Thoracic aorta (tissue), 2 donors: ENCODE measurements at places on chromosomes 3 and 15.

DNA sequence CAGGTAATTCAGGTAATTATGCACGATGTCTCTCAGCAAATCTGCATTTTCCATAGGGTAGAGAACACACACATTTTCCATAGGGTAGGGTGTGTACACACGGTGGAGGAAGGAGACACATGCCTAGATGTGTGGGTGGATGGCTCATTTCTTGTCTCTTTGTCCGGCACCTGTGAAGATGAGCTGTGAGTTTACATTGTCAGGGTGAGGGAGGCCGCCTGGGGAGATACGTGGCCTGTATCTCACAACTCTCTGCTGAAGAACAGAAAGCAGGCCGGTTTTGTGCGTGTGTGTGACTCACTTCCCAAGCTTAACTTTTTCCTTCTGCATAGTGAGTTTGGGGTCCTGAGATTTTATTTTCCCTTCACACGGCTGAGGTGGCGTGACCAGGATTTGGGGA lies 60.3 kb downstream of the SLC6A6 start:
- DNase-seq, result no peak

- DNase-seq, result no peak
Measured at GRCh38 chr3:9729419-9729818, 2.1 kb upstream of the BRPF1 start.

DNA sequence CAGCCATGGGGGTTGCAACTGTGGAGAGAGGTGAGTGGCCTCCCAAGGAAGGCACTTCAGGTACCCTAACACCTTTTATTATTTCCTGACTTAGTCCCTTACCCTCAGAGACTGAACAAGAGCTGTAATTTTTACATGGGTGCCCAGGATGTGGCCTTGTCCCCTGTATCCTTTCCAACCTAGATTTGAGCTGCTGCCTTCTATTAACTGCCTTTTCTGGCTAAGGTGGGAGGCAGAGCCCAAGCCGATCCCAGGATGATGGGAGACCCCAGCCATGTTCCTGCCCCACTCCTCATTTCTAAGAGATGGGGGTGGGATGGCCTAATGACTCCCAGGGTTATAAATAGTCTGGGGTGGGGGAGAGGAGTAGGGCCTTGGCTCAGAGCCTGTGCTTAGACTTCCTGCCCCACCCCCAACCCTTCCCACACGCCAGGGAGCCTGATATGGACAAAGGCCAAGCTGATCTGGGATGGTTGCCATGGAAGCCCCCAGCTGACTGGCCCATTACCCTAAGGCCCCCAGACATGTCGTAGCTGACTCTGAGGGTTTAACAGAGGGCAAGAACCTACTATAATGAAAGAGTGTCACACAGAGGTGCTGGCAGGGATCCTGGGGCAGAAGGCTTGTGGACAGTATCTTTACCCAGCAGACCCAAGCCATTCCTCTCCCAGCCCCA lies 1.9 kb downstream of the KLHDC8B start:
- DNase-seq, result no peak

DNA sequence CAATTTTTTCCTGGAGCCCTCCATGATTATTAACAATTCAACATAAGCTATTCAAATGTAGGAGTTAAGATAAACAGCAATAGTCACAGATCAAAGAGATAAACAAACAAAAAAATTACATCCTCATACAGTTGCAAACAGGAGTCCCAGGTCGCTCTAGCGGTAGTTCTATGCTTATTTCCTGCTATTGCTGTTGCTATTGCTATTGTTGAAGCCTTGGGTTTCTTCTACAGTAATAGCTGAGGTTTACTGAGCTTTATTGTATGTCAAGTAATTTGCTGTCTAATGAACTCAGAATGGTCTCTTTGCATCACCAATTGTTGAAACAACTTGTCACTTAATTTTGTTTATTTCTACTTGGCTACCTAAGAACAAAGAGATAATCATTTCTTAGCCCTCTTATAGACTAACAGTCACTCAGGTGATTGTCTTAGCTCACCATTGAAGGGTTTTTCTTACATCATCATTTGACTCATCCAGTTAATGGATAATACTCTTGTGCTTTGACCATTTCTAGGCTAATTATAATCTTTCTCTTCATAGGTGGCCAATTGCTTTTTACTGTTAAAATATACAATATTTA lies 654.6 kb downstream of the MECOM start:
- DNase-seq, result no peak

GRCh38 chr3:52144034-52144795 lies 10.0 kb downstream of the POC1A start:
- DNase-seq, result peak; percentile 74

DNA sequence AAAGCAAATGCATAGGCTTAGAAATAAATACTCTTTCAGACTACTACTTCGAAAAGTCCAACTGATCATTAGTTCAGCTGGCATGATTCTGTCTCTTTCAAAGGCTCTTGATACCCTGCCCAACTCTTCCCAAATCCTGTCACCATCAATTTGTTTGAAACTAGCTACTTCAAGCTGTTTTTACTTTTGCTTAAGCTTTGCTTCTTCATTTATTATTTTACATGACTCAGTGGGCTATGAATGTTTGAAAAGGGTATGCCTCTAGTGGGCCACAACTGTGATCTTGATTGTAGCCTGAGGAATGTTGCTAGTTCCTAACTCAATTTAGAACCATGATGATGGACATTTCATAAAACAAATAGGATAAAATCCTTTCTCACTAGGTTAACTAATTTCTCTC lies 340.8 kb downstream of the NAALADL2 start:
- DNase-seq, result no peak

DNA sequence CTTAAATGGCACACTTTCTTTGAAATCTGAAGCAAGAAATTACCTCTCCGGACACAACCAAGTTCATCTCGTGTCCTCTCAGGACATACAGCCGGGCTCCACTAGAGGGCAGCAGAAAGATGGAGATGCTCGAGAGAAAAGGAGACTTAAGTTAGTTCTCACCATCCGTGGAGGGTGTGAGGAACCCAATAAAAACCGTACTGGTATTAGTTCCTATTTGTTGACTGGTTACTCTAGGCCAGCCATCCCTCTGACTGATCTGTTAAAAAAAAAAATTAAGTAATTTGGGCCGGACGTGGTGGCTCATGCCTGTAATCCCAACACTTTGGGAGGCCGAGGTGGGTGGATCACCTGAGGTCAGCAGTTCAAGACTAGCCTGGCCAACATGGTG lies 7.9 kb upstream of the CYP11A1 start:
- DNase-seq, result peak; percentile 44

GRCh38 chr15:79380755-79381497 lies 51.2 kb upstream of the MINAR1 start:
- DNase-seq, result peak; percentile 39

- DNase-seq, result no peak
Measured at GRCh38 chr3:112437146-112438022, 61.9 kb downstream of the BTLA start.

GRCh38 chr3:197711973-197712707 lies 24.6 kb downstream of the RUBCN start:
- peak; percentile 76 for DNase-seq

DNA sequence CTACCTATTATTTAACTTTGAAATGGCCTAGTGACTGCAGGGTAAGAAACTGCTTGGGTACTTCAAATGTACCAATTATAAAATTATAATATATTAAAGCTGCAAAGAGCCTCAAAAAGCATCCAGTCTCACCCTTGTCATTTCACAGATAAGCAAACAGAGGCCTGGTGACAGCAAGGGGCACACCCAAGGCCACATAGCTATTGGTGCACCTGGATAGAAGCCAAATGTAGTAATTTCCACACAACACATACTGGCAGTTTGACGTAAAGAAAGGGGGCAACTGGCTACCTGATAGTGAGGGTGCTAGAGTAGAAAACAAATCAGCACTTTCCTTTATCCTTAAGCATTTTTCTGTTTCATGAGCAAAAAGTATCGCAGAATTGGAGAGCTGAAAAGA lies 51.1 kb downstream of the IFT57 start:
- no peak for DNase-seq

DNA sequence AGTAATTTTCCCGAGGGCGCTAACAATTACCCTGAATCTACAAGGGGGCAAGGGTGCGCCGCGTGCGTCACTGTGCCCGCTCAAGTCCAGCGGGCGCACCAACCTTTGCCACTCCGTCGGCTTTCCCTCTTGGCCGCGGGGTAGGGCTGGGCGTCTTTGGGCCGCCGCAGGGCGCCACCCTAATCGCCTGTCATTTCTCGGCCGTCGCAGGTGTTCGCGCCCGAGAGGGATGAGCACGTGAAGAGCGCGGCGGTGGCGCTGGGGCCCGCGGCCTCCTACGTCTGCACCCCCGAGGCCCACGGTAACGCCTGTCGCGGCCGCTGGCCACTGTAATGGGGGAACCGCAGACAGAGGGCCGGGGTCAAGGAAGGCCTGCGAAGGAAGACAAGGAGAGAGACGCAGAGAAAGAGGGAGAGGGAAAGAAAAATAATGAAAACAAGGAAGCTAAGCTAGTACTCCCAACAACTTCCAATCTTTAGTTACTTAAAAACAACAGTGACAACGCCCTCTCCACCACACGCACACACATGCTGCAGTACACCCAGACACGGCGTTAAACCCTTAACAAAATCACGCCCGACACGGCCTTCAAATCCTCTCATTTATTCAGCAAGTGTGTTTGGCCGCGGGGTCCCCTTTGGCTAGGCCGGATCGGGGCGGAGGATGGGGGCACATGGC lies 3.8 kb downstream of the SKOR1 start:
- no peak for DNase-seq

DNA sequence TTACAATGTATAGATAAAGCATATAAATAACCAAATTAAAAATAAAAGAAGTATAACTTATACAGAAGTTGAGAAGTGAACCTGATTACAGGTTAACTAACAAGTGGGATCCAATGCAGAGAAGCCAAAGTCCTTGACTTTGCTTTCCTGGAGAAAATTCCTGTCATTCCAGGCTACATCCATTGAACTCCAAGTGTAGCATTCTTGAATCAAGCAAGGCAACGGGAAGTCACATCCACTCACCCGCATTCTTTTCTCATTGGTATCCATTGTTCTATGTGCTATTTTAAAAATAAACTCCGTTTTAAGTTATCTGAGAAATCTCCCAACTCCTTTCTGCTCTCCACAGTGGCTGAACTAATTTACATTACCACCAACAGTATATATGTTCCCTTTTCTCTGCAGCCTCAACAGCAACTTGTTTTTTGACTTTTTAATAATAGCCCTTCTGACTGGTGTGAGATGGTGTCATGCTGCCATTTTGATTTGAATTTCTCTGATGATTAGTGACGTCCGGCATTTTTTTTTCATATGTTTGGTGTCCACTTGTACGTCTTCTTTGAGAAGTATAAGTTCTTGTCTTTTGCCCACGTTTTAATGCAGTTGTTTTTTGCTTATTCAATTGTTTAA lies 534.3 kb downstream of the ROBO1 start:
- no peak for DNase-seq

GRCh38 chr3:129001101-129001805 lies at the start of gene EFCC1:
Gene EFCC1, plus strand, starts transcription at chr3:129001304. Its CDS starts 325 bp downstream, at chr3:129001629.
- DNase-seq, result no peak
